ENCODE measurements at places on chromosomes 2 and 18.

DNA sequence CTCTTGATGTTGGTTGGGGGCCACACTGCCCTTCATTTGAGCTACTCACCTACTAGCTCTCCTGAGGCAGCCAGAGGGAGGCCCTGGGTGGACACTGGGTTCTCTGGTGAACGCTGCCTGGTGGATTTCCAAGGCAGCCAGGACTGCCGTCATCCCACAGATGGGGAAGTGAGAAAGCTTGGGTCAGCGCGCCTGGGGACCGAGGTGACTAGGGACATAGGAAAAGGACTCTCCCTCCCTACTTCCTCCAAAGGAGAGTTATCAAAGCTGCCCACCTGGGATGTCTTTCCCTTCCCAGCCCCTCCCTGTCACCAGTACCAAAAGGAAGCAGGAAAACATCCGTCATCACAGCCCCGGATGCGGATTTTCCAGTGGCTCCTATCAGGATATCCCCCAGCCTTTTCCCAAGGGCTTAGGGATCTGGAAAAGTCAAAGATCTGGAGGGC, 3.8 kb upstream of the SEMA4C start:
- no peak for DNase-seq

DNA sequence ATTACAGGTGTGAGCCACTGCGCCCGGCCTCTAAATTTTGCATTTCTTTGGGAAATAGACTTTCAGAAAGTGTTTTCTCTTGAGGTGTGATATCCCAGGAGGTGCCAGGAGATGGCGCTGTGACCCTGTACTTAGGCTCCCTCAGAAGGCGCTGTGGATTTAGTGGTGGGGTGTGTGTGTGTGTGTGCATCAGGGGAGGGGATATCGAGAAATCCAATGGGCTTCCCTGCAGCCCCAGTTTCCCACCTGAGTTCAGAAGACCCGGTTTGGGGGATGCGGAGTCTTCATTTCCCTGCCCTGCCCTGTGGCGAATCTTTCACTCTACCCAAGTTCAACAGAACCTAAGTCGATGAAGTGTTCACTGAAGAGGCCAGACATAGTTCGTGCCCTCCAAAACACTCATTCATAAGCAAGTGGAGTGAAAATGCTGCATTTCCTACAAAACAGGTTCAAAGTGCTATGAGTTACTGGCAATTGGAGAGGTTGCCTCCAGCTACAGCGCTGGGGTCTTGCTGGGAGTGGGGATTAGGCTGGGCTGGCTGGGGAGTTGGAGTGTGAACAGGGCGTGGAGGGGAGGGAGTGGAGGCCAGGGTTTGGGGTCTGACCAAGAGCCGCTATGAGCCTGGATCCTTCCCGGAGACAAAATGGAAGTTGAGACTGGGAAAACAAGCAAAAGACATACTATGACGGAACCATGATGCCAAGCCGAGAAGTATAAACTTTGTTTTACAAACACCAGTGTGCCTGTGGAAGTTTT, 6.5 kb upstream of the WNT6 start:
- DNase-seq, result no peak

- DNase-seq, result peak; percentile 39
Observed at GRCh38 chr2:72140621-72140960, 7.1 kb downstream of the CYP26B1 start.

DNA sequence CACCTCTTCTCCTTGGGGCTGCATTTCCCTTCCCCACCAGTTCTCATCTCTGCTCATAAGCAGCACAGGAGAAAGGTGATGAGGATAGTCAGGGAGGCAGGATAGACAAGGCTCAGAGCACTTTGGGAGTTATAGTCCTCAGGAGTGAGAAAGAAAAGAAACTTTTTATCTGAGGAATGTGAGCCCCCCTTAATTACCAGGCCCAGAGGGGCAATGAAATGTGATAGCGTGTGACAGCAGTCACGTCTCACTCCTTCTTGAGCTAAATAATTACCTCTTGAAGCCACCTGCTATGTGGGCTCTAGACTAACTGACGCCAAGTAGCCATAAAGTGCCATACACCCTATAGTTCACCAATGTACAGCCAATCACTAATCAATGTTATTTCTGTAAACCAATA, 105.8 kb downstream of the SPP2 start:
- DNase-seq, result no peak

GRCh38 chr2:25219621-25220020, 51.2 kb upstream of the POMC start:
- DNase-seq, result no peak

GRCh38 chr18:31091350-31091749, 10.9 kb downstream of the DSC2 start:
- no peak for DNase-seq

DNA sequence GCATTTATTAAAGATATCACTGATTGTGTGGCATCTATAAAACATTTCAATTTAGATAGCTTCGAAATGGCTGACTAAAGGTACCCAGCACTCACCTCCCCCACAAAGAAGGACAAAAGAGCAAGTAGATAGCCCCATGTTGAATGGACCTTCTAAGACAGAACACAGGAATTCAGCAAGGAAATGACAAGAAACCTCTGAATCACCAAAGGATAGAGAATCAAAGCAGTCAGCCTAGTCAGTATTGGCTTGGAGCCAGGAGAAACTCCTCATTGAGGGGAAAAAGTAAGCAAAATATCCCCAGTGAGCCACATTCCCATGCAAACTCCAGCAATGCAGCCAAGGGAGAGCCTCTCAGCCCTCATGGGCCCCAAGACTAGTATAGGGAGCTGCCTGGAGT, 113.7 kb downstream of the BARD1 start:
- DNase-seq, result no peak

GRCh38 chr2:220707261-220707660, 864.8 kb downstream of the EPHA4 start:
- no peak for DNase-seq

- no peak for DNase-seq
Observed at GRCh38 chr18:72456802-72457201, 87.3 kb downstream of the CBLN2 start.

DNA sequence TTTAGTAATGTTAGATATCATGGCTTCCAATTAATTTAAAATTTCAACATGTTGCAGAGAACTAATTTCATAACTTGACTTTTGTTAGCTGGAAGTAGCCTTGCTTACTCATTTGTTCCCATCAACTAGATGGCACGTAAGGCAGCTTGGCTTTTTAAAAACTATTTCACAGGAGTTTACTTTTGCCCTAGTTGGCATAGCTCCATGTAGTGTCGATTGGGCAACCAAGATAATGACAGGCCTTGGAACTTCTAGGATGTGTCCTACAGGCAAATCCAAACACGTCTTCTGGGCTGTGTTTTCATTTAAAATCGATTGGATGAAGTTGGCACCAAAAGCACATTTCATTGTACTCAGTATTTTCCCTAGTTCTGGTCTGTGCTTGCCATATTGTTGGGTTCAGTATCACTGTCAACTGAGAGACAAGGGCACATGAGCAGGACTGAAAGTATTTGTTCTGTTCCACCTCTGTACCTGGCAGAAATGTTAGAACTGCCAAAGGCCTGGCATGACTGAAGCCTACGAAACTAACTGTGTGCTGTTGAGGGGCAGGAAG, 29.4 kb downstream of the HADHB start:
- peak; percentile 82 for DNase-seq

DNA sequence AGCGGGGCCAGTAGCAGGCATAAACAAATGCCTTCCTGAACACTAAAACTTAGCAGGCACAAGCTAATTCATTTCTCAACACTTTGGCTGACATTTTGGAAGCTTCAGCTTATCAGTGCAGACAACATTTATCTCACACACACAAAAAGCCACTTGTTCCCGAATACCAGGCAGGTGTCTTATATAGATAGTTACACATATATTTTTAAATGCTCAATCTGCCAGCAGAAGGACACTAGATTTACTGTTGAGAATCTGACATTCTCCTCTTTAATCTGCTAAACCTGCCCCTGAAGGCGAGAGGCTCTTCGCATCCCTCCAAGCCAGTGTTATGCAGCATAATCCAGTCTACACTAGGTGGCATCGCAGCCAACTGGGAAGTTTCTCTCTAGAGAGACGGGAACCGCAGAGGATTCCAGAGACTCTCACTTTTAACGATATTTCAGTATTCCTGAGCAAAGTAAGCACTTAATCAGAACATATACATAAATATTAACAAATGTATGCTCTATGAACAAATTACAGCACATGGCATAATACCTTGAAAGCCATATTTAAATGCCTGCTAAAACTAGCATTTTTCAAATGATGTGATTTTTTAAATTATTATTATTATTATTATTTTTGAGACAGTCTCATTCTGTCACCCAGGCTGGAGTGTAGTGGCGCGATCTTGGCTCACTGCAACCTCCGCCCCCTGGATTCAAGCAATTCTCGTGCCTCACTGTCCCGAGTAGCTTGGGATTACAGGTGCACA, 90.2 kb upstream of the SCG2 start:
- no peak for DNase-seq

GRCh38 chr18:9792565-9793245, 84.6 kb downstream of the RAB31 start:
- no peak for DNase-seq

- DNase-seq, result no peak
Observed at GRCh38 chr2:54084600-54084999, 30.8 kb upstream of the ACYP2 start.

DNA sequence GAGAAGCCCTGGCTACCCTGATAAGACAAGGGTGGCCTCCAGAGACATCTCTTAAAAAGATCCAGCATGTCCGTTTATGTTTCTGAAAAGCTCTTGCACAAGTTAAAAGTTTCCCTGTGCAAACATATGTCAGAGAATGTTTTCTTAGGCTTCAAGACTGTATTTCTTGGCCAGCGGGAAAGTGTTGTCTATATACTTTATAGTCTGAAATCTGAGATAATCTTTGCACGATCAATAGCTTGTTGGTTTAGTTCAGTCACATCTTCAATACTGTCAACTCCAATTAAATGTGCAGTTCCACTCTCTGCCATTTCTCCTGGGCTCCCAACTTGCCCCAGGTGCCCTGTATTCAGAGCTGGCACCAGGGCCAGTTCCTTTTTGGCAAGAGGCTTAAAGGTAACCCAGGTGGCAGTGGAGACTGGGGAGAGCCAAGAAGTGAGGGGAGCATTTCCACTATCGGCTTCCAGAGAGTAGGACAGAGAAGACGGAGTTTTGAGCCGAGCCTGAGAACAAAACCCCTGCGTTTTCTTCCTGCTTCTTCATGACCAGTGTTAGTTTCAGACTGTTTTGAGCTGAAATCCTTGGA, 64.4 kb downstream of the ACOXL start:
- DNase-seq, result peak; percentile 31

GRCh38 chr2:10016802-10017258, 26.5 kb upstream of the KLF11 start:
- DNase-seq, result no peak

GRCh38 chr2:27647289-27647688, 16.1 kb downstream of the SUPT7L start:
- no peak for DNase-seq

- no peak for DNase-seq
Observed at GRCh38 chr2:67295406-67295805, 101.7 kb upstream of the ETAA1 start.

- DNase-seq, result no peak
Observed at GRCh38 chr2:211144078-211144477, 587.7 kb downstream of the CPS1 start.

GRCh38 chr18:62631173-62631572, 84.2 kb upstream of the PHLPP1 start:
- no peak for DNase-seq

GRCh38 chr2:213678437-213679218, 394.4 kb downstream of the SPAG16 start:
- DNase-seq, result no peak

DNA sequence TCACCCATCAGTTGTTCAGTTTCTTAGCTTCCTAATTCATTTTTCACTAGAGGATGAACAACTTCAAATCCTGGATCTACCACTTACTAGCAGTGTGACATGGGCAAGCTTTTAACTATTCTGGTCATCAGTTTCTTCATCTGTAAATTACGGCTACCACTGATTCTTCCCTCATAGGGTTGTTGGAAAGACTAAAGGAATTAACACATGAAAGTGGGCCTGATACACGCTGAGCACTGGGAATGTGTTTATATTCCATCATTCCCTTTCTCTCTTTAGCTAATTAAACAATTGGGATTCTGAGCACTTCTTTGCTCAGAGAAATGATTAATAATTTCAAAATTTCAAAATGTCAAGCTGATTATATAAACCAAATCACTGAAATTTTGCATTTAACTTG, 862.3 kb upstream of the GCFC2 start:
- DNase-seq, result no peak

GRCh38 chr2:201235860-201236811, 24.2 kb upstream of the CASP8 start:
- DNase-seq, result peak; percentile 70

GRCh38 chr2:3294069-3294468, 83.5 kb downstream of the EIPR1 start:
- DNase-seq, result no peak

- no peak for DNase-seq
Observed at GRCh38 chr2:137205324-137205723, 440.0 kb downstream of the THSD7B start.

DNA sequence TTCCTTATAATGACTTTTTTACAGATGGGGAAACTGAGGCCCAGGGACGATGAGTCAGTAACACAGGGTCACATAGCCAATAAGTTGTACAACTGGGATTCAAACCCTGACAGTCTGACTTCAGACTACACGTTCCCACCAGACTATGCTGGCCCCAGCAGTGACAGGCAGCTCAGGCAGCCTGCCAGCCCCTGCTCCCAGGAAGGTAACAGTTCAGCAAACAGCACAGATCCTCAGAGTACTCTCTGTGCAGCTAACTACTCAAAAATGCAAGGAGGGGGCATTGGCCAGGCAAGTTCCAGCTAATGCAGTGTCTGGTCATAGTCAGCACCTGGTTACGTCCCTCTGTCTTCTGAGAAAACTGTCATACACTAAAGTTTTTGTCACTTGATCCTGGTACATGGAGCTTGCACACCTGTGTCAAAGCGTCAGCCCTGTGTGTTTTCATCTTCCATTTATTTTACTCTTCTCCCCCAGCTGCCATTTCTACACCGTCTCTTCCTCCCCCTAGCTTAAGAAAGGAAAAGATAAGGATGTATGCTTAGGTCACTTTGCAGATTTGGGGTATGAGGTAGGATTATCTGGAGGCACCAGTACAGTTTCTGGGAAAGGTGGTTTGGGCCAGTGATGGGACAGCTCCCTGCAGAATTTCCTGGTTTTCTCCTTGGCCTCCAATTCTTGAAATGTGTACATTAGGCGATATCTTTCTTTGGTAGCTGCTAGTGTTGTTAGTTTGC, 4.5 kb downstream of the SMARCAL1 start:
- DNase-seq, result no peak

GRCh38 chr2:132937629-132938028, 267.6 kb upstream of the LYPD1 start:
- no peak for DNase-seq

- DNase-seq, result no peak
Observed at GRCh38 chr2:36672199-36672598, 24.3 kb upstream of the VIT start.

DNA sequence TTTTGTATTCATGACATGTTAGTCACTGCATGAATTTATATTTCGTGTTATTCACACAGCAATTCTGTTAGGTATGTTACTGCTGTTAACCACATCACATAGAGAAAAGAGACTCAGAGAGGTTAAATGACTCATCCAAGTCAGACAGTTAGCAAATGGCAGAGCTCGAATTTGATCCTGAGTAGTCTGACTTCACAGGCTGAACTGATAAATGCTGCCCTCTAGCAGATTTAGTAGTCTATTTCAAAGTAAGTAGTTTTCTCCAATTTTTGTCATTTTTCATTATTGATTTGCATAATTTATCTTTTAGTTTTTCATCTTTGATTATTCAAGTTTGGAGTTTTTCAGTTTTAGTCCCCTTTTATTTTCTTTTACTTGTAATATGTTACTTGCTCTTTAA, 58.3 kb downstream of the WDR7 start:
- no peak for DNase-seq

- DNase-seq, result peak; percentile 37
Observed at GRCh38 chr2:113174376-113174750, 592 bp downstream of the PSD4 start.

Data from ureter (tissue), 1 donor.